Amniotic epithelial cell (primary cell): ENCODE measurements at places on chromosomes 12 and 14.

DNA sequence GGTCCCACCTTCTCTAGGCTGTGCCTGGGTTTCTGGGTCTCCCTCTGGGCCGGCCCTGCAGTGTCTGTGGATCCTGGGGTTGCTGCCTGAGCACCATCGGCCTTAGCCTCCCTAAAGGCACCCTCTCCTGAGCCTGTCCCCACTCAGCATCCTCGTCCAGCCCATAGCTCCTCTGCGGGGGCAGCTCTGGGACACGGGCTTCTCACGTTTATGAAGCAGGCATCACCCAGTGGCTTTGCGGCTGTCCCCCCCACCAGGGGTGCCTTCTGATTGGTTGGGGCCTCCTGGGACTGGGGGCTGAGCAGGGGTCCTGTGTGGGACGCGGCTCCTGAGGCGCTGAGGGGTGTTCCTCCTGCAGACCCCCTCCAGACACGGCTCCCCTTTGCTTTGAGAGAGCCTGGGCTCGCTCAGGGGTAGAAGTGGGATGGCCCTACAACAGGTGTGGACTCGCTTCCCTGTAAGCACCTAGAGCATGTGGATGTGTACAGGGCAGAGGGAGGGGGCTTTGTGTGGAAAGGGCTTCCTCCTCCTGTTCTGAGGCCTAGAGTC, 10.7 kb downstream of the ULK1 start:
- no peak for DNase-seq

GRCh38 chr14:90345239-90345557, 13.5 kb upstream of the NRDE2 start:
- DNase-seq = peak; percentile 47

DNA sequence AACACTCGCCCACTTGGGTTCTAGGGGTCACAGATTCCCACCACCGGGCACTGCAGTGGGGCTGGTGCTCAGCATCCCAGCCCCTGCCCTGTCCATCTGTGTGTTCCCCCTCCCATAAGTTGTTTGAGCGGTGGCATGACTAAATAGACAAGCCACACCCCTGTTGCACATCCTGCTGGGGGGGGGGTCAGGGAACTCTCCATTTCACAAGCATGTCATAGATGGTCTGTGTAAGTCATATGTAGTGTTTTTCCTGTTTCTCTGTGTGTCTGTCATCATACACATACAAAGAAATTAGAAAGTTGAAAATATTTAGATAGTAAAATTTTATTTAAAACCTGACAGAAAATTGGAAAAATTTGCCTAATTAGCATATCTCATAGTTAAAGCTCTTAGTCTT, 270.2 kb downstream of the IPO8 start:
- no peak for DNase-seq

- no peak for DNase-seq
These were observed 75.6 kb upstream of the BCL11B start for GRCh38 chr14:99347561-99347960.

DNA sequence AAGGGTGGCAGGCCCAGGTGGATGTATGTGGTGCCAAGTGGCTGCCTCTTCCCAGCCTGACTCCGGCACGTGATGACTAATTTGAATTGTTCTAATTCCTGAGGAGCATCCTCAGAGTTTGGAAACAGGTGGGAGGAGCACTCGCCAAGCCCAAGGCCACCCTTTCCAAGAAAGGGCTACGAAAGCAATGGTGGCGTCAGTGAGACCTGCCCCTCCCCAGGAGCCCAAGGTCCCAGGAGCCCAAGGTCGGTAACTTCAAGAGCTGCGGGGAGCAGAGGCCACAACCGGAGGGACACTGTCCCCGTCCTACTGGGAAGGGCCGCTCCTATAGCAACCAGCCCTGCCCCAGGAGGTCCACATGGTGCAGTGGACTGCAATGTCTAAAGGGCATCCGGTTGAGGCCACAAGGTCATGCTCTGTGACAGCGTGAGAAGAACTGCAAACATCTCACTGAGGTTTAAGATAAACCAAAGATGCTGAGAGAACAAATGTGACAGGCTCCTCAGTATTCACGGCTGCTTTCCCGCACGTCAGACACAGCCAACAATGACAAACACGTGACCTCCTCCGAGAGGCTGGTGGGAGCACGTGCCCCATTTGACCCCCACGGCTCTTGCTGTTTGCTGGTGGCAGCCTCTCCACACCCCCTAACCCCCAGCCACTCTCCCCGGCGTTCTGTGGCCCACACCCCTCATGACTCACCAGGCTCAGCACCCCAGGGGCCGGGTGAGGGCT, 79.6 kb downstream of the ITPK1 start:
- DNase-seq = no peak

- DNase-seq = no peak
These were observed 17.7 kb downstream of the IRAK4 start for GRCh38 chr12:43776498-43776897.

DNA sequence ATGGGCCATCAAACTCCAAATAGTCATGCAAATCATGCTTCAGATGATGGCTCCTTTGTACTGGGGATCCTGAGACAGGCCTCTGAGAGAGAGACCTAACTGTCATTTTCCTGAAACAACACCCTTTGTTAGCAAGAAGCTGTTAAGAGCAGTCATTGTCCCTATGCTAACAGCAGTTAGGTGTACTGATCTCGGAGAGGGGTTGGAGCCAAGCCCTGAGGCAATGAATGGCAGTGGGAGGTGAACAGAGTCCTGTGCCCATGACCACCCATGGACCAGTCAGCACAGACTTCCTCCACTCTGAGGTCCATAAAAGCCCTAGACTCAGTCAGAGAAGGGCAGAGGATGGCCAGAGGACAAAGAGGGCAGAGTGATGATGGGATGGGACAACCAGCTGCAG, 747.6 kb upstream of the LRFN5 start:
- no peak for DNase-seq

DNA sequence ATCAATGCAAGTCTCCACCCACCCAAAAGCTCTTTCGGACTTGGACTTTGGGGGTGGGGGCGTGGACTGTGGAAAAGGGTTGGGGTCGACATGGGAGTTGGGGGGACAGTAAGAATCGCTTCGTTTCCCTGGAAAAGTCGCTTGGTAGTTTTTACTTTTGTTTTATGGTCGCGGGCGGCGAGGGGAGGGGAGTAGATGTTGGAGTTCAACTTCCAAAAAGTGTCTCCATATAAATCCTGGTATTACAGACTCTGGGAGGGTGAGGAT, 568 bp upstream of the BCL11B start:
- no peak for DNase-seq

GRCh38 chr14:48731260-48731659, 854.9 kb downstream of the RPS29 start:
- peak; percentile 16 for DNase-seq

DNA sequence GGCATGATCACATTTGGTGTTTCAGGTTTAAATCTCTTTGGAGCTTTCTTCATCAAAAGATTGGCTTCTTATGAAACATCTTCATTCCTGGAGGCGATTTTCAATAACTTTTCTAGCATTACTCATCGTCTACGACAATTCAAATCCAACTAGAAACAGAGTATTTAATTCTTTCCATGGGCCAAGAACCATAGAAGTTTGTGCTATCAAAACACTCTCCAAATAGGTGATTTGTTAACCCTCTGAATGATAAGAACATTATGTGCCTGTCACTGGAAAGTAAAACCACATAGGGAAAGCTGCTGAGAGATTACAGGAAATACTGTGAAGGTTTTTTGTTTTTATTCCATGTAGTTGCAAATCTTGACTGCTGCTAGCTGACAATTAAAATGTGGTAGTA, 6.9 kb upstream of the DCN start:
- DNase-seq = peak; percentile 92

DNA sequence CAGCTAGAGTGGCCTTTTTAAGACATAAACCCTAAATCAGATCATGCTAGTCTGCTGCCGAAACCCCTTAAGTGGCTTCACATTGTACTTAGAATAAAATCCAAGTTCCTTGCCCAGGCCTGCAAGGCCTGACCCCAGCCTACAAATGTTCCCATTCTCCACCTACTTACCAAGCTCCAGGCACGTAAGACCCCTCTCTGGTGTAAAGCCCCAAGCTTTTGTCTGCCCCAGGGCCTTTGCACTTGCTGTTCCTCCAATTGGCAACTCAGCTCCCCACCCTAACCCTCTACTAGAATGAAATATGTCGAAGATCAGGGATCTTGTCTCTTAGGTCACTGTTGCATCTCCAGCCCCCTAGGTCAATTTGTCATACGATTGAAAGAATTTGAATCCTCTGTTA, 27.1 kb upstream of the MED13L start:
- DNase-seq = no peak

DNA sequence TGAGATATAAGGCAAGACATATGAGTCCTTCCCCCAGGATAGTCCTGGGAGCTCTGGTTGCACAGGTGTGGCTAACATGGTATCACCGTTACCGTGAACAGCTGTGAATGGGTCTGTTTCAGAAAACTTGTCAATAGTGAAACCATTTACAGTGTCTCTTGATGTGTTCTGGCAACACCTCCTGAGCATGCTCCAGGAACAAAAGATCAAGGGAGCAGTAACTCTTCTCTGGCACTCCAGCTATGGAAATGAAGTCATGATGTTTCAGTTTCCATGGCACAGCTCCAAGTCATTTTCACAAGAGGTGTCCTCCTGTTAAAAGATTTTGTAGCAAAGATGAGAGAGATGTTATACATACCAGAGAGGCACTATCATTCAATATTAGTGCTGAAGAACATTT, 253.7 kb downstream of the SNAPC1 start:
- no peak for DNase-seq

GRCh38 chr14:56088941-56089340, 29.3 kb upstream of the PELI2 start:
- no peak for DNase-seq

GRCh38 chr12:128076188-128076587, 190.8 kb upstream of the TMEM132C start:
- DNase-seq = peak; percentile 19

DNA sequence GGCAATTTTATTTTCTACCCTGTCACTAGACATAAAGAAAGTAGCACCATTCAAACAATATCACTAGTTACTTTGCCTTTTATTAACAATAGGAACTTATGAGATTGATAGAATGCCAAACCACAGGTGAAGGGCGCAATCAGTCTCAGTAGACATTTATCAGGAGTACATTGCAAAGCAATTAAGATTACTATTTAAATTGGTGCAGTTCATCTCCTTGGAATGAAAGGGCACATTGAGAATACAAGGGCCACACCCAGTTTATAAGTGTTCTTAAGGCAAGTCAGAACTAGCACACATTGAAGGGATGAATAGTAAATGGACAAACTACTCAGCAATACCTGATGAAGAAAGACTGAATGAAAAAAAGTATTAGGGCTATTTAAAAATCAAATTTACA, 601.4 kb downstream of the C12orf50 start:
- no peak for DNase-seq

DNA sequence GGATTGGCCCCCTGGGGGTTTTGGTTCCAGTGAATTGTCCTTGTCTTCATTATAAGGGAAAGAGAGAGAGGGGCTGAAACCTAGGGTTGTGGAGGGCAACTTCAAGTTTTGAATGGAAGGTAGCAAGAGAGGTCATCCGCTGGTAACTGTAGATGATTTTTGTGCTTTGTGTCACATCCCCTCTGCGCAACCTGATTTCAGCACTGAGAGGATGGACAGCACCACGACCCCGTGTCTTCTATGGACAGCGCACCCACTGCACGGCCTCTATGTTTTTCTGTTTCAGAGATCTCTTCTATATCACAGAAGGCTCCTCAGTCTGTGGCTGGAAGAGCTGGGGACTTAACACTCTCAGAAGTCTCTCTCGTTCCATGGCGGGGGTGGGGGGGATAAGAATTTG, 127.0 kb upstream of the RPH3A start:
- DNase-seq = no peak

- DNase-seq = no peak
These were observed 267.3 kb upstream of the SRRM4 start for GRCh38 chr12:118714051-118714460.

- no peak for DNase-seq
These were observed 24.4 kb upstream of the DHRS4 start for GRCh38 chr14:23929136-23929535.

- peak; percentile 26 for DNase-seq
These were observed 101.9 kb downstream of the SETD3 start for GRCh38 chr14:99378782-99379214.

- no peak for DNase-seq
These were observed 41.7 kb downstream of the PPP1R13B start for GRCh38 chr14:103805708-103806107.

- no peak for DNase-seq
These were observed 28.3 kb downstream of the NTN4 start for GRCh38 chr12:95762123-95762785.

DNA sequence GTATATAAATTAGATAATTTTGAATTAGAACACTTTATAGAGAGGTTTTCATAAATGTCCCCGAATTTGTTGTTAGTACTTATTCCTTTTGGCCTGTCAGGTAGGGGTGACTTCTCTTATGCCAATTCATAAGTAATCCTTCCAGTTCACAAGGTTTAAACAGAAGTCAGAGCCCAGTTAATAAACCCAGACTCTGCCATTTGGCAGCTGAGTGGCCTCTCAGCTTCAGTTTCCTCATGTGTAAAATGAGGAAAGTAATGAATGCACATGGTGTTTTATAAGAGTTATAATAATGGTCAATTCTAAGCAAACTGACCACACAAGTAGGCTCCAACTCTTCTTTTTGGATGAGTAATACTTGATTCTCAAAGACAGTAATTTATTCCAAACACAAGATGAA, 10.3 kb downstream of the MTERF2 start:
- no peak for DNase-seq

- no peak for DNase-seq
These were observed 7.6 kb downstream of the ASCL4 start for GRCh38 chr12:107782067-107782466.

- no peak for DNase-seq
These were observed 437.0 kb downstream of the FSCB start for GRCh38 chr14:44070046-44070445.

DNA sequence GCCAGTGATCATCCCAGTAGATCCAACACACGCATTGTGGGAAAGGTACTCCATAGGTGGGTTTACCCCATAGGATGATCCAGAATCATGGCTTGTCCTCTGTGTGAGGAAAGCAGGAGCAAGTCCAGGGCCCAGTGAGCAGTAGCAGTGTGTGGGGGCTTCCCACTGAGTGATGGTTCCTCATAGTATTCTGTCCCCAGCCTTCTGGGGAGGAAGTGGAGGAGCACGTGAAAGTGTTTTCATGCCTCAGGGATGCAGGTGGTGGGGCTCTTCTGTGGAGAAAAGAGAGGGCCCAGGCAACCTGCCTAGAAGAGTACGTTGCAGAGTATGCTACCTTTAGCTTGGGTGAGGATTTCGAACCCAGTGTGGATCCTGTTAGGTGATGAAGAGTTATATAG, 56.5 kb downstream of the SUSD6 start:
- no peak for DNase-seq
